ENCODE measurements at places on chromosomes 6 and 20.

- no peak for DNase-seq
These were observed 416 bp upstream of the POLR1H start for GRCh38 chr6:30060606-30061091.

DNA sequence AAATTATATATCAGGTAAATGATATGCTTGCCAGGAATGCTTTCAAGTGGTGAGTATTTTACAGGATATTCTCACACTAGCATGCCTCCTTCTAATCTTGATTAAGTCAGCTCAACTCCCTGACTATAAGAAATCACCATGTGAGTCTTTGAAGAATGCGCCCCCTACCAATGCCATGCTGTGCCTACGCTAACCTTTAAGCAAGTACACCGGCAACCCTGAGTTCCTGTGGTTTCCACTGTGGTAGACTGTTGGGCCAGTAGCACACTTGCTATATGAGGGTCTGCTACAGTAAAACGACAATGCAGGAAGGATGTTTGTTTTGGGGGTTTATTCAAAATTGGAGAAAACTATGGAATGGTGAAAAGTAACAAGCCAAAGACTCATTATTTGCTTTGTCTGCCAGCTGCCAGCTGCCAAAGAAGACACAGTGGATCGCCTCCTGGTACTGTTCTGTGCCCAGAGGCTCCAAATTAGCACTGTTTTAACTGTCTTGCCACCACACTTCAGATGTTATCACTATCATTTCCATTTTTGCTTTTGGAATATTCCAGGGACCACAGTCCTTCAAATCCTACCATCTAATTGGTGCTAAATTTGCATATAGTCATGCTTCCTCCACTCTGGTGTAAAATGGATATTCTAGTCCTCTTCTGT is 333.5 kb downstream of the RNGTT start:
- DNase-seq, result no peak

- no peak for DNase-seq
These were observed 982.1 kb upstream of the SLC35B3 start for GRCh38 chr6:9417400-9417799.

DNA sequence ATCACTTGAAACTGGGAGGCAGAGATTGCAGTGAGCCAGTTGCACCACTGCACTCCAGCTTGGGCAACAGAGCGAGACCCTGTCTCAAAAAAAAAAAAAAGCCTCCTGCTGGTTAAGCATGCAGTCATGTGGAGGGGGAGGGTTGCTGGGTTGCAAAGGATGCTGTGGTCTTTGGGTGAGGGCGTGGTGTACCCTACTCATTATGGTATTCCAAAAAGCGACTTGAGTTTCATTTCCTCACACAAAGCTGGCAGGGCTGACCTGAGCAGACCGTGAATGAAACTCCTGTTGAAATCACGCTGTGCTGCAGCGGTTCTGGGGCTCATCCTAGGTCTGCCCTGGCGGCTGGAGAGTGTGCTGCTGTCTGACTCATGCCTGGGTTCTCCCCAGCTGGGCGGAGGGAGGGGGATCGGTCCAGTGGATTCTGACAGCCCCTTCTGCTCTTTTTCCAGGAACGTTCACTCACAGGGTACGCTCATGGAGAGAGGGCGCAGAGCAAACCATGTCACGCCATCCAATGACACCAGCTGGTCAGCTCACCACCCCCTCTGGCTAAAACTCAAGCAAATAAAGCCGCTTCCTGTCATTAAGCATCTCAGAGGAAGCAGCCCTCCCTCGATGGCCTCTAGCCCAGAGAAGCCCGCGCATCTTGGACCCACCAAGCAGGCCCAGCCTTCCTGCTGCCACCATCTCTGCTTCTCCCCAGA is 166.2 kb downstream of the SCML4 start:
- no peak for DNase-seq

GRCh38 chr6:106044151-106044550 is 42.0 kb upstream of the PRDM1 start:
- DNase-seq, result no peak

- DNase-seq, result no peak
These were observed 111.6 kb downstream of the TINAG start for GRCh38 chr6:54419885-54420284.

DNA sequence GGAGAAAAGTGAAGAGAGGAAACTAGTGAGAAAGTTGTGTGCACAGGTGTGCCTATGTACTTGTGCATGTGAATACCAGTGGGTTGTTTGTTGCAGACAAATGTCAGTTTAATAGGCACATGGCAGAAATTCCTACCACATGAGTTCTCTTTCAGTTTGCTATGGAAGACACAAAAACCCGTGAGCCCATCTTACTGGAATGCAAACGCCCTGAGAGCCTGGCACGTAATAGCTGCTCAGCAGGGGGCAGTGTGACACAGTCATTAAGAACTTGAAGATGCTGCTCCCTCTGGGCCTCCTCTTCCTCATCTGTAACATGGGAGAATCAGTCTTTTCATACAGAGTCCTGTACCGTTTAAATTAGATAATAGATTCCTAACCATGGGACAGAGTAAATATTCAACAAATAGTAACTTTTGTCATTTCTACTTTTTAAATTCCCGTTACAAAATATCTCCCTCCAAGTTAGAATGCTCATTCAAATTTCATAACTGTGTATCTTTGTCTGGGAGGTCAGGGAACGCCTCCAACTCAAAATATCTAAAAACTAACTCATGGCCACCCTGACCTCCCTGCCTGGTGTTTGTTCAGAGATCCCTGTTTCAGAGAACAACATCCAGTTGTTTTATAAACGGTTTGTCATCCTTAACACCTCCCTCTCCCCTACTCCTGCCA is 802.9 kb downstream of the MAFB start:
- DNase-seq, result peak; percentile 18

DNA sequence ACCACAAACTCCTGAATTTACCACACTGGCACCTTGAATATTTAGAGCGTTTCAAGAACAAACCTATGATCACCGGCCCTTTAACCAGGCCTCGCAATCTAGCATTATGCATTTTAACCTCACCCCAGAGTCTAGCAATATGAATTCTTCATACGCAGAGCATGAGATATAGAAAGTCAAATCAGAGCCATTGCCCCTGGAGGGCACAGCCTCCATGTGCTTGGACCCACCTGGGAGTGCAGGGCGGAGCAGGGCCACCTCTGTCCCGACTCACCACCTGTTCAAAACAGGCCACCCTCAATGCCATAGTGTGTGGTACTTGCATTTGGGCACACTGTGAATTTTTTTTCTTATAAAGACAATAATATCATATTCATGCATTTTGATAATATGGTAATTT is 19.5 kb upstream of the AFDN start:
- no peak for DNase-seq
